ENCODE measurements at places on chromosomes 11 and 22. TPM values are rescaled to one million over a fixed set of nuclear protein-coding genes. Genes with fewer than 3 reads are reported as not detected.
A peak's percentile ranks its signal among the peaks of the same experiment; 100 is the strongest.

CXCR5 gene
- polyA plus RNA-seq, result 0.08 TPM

MUC2 gene
- polyA plus RNA-seq, result not detected

DNA sequence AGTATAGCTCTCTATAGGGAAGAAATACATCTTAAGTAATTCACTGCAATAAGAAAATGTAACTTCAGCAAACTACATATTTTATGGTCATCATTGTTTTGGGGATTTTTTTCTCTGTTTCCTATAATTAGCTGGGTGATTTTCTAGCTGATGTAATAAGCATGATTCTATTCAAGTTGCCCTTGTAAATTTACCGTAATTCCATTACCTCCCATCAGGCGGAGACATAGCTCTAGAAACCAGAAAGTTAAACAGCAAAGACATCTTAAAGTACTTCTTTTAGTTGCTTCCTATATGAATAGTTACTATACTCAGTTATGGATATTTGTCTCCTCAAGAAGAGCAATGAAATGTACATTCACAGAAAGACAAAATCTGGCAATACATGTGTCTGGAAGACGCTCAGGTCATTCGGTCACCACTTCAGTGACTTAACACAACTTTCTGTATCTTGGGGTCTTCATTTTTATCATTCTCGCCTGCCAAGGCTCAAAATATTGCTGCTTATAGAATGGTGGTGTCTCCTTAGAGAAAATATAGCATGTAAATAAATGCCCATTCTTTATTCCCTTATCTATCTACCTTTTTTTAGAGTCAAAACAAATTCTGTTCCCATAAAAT, 239.9 kb upstream of the ZC3H12C start:
- no peak overlapping the region for H3K27ac ChIP-seq
- H3K27me3 ChIP-seq, result no peaks in the 10 kb centered on the region
- H3K4me3 ChIP-seq, result no peak overlapping the region
- H3K36me3 ChIP-seq, result no peaks in the 10 kb centered on the region
- H3K4me1 ChIP-seq, result no peaks in the 10 kb centered on the region
- DNase-seq, result peak; percentile 1

JHY gene
- 0.70 TPM for polyA plus RNA-seq

DNA sequence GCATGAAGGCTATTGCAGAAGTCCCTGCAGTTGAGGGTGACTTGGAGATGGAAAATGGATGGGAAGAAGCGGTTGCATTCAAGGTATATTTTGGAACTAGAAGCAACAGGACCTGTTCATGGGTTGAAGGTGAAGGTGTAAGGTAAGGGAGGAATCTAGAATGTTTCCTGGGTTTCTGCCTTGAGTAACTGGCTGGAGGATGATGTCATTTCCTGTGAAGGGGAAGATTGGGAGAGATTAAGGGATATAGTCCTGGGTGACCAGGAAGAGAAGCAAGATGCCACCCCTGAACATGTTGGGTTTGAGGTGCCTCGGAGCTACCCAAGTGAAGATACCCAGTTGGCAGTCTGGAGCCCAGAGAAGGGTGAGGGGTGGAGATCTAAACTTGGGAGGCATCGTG, 12.1 kb upstream of the MOGAT2 start:
- peaks cover 5% of the 10 kb centered on the region for H3K4me1 ChIP-seq
- H3K27ac ChIP-seq, result no peak overlapping the region
- no peak overlapping the region for H3K4me3 ChIP-seq
- H3K36me3 ChIP-seq, result no peaks in the 10 kb centered on the region
- no peak for DNase-seq

RIBC2 gene
- not detected for polyA plus RNA-seq

DNA sequence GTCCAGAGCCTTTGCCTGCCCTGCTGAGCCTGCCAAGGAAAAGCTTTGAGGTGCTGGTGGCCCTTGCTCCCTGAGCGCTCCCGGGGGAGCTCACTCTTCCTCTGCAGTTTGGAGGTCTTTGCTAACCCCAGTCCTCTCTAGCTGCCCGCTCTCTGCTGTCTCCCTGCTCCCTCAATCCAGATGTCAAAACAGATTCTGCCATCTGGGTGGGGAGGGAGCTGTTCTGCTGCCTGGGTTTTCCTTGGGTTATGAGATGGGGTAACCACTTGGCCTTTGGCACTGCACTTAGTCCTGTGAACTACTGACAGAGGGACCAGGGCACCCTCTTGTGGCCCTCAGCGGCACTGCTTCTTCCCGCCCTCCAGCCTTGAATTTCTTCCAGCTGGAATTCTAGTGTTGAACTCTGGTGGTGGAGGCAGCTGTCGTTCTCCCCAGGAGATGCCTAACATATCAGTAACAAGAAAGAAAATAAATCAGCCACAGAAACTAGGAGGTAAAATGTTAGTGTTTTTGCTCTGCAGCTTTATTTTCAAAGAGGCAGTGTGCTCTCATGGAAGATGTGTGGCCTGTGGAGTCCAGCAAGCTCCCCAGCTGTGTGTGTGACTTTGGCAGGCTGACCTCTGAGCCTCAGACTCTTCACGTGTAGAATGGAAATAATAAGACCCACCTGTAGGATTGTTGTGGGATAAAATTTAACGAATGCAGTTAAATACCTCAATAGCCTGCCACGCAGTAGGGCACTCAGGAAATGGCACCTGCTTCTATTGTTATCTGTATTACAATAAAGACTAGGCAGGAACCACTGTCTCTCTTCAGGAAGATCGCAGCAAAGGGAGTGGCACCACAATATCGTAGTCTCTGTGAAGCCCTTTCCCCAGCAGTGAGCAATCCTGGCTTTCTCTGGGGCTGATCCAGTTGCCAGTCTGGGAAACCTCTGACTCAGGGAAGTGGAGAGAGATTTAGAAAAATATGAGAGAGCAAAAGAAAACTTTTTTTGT, 23.4 kb downstream of the ARFGAP2 start:
- no peaks in the 10 kb centered on the region for H3K36me3 ChIP-seq
- peak; percentile 53 for DNase-seq
- H3K4me1 ChIP-seq, result peaks cover 3% of the 10 kb centered on the region
- no peak overlapping the region for H3K27ac ChIP-seq

DNA sequence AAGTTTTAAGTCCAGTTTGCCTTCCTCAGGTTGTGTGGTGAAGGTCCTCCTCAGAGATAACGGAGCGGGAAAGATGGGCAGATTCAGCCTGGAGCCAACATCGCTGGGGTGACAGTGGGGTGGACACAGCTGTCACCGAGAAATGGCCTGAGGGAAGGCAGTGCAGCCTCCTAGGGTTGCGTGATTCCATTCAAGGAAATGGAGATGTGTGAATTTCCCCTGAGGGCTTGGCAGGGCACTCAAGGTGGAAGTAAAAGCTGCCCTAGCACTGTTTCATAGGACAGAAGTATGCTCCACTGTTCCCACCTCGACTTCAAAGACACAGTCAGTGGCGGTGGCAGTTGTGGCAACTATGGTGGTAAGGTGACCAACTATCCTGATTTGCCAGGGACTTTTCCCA, 15.4 kb upstream of the CAT start:
- H3K27ac ChIP-seq, result no peak overlapping the region
- no peak overlapping the region for H3K4me3 ChIP-seq
- DNase-seq, result peak; percentile 34
- H3K27me3 ChIP-seq, result no peaks in the 10 kb centered on the region
- H3K36me3 ChIP-seq, result no peaks in the 10 kb centered on the region

DNA sequence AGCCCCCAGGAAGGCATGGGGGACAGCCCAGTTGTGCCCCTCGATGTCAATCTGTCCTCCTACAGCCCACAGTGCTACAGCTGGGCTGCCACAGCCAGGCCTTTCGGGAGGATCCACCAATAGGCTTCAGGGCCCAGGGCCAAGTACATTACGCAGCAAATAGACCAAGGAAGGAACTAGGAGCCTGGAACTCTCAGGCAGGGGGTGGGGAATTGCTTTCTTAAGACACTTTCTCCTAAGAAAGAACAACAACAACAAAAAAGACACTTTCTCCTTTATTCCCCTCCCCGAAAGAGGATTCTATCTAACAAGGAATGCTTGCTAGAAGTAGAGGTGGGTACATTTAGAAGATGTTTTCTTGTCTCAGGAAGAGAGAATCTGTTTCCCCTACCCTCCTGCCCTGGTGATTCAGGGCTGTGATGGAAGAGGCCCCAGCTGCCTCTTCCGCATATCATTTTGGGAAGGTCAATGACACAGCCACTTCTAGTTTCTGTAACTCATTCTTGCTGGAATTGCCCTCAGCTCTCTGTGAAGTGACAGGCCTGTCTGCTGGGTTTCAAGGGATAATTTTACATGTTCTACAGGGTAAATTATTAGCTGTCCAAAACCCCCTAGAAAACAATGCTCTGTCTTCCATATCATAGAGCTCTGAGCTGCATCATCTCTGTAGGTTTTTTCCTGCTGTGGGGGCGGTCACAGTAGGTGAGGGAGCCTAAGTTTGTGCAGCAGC, 6.0 kb upstream of the MALAT1 start:
- no peaks in the 10 kb centered on the region for H3K27me3 ChIP-seq
- no peaks in the 10 kb centered on the region for H3K36me3 ChIP-seq
- H3K4me3 ChIP-seq, result peak overlapping the region; percentile 54
- H3K4me1 ChIP-seq, result peaks cover 92% of the 10 kb centered on the region
- DNase-seq, result peak; percentile 94
- peak overlapping the region; percentile 97 for H3K27ac ChIP-seq

BTBD18 gene
- 0.10 TPM for polyA plus RNA-seq

DNA sequence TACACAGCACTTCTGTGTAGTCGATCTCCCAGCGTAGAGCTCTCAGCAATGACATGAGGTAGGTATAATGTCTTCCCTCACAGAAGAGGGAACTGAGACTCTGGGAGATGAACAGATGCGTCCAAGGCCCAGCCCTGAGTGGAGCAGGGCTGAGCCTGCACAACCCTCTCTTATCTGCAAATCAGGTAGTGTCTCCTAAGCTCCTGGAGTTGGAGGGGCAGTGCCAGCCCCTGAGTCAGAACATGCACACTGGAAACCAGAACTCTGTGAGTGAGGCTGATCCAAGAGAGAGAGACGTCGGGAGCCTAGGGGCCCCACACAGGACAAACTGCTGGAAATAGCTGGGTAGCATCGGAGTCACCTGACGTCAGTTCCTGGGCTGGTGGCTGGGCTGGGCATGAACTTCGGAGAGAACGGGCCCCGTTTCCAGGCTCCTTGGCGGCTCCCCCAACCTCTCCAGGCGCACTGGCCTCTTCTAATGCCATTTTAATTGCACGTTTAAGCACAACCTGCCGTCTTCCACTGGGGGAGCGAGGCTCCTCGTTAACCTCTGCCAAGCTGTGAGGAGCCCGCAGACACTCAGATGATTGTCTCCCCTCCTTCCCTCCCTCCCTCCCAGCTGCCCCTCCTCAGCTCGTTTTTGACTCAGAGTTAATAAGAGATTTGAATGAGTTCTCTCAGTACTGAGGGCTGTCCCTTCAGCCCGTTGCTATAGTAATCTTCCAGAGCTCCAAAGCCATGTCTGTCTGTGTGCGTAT, 191.2 kb upstream of the TBCEL start:
- peaks cover 2% of the 10 kb centered on the region for H3K27me3 ChIP-seq
- H3K4me1 ChIP-seq, result no peaks in the 10 kb centered on the region
- no peak for DNase-seq
- no peak overlapping the region for H3K4me3 ChIP-seq

RIMBP3C gene
- polyA plus RNA-seq, result 0.08 TPM

DNA sequence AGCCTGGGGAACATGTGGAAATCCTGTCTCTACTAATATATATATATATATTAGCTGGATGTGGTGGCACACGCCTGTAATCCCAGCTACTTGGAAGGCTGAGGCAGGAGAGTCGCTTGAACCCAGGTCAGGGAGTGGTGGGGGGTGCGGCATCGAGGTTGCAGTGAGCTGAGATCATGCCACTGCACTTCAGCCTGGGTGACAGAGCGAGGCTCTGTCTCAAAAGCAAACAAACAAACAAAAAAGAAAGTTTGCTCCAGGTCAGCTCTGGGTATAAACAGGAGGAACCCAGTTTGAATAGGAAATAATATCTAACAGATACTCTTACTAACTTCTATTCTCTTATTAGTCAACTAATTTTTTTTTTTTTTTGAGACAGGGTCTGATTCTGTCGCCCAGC, 34.3 kb upstream of the CECR2 start:
- H3K36me3 ChIP-seq, result no peaks in the 10 kb centered on the region
- peaks cover 7% of the 10 kb centered on the region for H3K4me1 ChIP-seq
- H3K27ac ChIP-seq, result no peak overlapping the region

RRP8 gene
- 11.9 TPM for polyA plus RNA-seq

RASL10A gene
- polyA plus RNA-seq, result 2.1 TPM

DNA sequence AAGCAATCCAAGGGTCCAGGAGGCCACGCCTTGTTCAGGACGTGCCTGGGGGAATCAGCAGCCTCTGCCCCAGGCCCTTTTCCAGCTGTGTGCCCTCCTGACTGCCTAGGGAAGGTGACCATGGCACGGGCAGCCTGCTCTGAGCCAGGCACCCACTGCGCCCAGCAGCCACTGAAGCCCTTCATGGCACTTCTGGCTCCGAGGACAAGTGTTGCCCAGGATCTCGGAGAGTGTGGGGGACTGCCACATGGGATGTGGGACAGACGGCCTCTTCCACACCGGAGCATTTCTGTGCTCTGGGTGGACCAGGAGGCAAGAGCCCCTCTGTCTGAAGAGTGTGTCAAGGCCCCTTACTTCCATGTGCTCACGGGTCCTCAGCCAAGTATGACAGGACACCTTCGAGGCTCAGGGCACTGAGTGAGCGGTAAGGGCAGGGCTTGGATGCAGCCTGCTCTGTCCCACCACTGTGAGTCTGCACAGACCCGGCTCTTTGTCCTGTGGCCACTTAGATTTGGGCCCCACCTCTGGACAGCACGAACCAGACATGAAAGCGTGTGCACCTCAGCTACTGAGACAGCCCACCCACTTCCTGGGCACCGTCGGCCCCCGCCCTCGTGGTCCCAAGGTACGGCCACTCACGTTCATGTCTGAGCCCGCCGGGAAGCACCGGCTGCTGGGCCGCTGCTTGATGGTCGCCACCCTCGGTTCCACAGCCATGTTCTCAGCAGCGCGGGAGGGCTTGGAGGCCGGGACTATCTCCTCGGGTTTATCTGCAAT, 93.6 kb downstream of the CTTN start:
- no peak for DNase-seq
- H3K4me3 ChIP-seq, result no peak overlapping the region
- H3K4me1 ChIP-seq, result no peaks in the 10 kb centered on the region
- H3K27me3 ChIP-seq, result no peaks in the 10 kb centered on the region
- no peaks in the 10 kb centered on the region for H3K36me3 ChIP-seq

MGAT3 gene
- not detected for polyA plus RNA-seq

HBE1 gene
- not detected for polyA plus RNA-seq

RPUSD4 gene
- polyA plus RNA-seq, result 12.9 TPM

- H3K4me1 ChIP-seq, result no peaks in the 10 kb centered on the region
- no peaks in the 10 kb centered on the region for H3K27me3 ChIP-seq
- no peak overlapping the region for H3K27ac ChIP-seq
- no peak for DNase-seq
- no peak overlapping the region for H3K4me3 ChIP-seq
Observed at GRCh38 chr11:134377876-134378275, 34.2 kb downstream of the B3GAT1 start.

UBQLNL gene
- 0.14 TPM for polyA plus RNA-seq

DNA sequence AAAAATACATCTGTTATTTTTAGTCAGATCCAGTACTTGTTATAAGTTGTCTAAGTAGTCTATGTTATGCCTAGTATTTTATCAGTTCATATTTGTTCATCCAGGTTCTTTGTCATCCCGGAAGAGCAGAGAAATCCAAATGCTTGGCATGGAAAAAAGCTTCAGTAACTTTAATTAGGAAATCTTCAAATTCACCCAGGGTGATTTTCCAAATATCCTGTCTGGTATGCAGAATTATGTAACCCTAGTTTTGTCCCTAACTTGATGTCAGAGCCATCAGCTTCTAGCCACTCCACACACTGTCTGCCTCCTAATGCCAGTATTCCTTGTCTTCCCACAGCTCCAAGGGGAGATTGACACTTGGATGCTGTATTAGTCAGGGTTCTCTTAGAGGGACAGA, 216.2 kb downstream of the ARHGAP42 start:
- no peaks in the 10 kb centered on the region for H3K27me3 ChIP-seq
- no peak for DNase-seq
- H3K4me1 ChIP-seq, result no peaks in the 10 kb centered on the region
- no peak overlapping the region for H3K27ac ChIP-seq
- H3K4me3 ChIP-seq, result no peak overlapping the region

Data from CD14-positive monocyte (primary cell).